ENCODE measurements at places on chromosomes 16 and 17. TPM values are rescaled to one million over a fixed set of nuclear protein-coding genes. Genes with fewer than 3 reads are reported as not detected.

Gene FAM83G
- 7.3 TPM for total RNA-seq

Gene CNGB1
- total RNA-seq, result not detected

GRCh38 chr16:28091656-28092055, 28.1 kb upstream of the GSG1L start:
- no peak for DNase-seq

GRCh38 chr16:19860166-19861041, 24.2 kb downstream of the GPRC5B start:
- DNase-seq, result no peak

GRCh38 chr16:51390877-51391276, 239.8 kb upstream of the SALL1 start:
- DNase-seq, result no peak

Gene EIF3C
- total RNA-seq, result 416 TPM

GRCh38 chr16:203246-203645, 23.0 kb downstream of the HBQ1 start:
- peak; percentile 32 for DNase-seq

GRCh38 chr17:19759568-19760549, 11.8 kb upstream of the ALDH3A1 start:
- DNase-seq, result no peak

DNA sequence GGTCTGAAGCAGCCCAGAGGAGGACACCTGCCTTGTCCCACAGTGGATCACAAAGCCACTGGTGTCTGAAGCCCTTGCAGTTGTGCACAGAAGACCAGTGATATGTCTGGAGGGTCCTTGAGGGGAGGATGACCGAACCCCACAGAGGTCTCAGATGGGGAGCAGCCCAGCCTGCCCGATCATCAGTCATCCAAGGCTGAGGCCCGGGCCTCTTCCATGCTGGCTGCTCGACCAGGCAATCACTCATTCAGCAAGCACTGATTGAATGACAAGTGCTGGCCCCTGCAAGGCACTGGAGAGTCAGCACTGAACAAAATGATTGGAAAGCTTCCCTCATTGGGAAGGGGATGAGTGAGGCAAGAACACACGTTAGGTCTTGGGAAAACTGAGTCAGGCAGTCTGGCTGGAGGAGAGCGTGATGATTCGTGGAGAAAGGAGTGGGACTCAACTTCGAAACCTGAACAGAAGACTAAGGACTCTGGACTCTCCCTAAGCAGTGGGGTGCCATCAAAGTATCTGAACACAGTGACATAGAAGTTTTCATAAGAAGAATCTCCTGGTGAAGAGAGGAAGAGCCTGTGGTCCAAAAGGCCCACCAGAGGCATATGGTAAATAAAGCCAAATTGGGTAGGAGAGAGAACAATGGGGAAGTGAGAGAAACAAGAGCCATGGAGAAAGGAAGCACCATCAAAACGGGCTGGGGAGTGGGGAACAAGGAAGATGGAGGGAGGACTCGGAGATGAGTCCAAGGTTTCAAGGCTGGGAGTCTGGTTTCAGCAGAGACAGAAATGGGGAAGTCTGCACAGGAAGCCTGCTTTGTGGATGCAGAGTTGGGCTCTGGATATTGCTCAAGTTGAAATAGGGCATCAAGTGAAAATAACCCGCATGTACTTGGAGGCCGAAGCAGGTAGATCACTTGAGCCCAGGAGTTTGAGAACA, 10.2 kb downstream of the PIK3R5 start:
- no peak for DNase-seq

- DNase-seq, result no peak
Measured at GRCh38 chr17:20236578-20237227, 227.5 kb downstream of the SPECC1 start.

Measured in adrenal gland (tissue), 19 donors.